Left renal cortex interstitium (tissue), 4 donors: ENCODE measurements at places on chromosomes 16 and 17. TPM values are rescaled to one million over a fixed set of nuclear protein-coding genes. Genes with fewer than 3 reads are reported as not detected.

- no peak for DNase-seq
Measured at GRCh38 chr17:17572010-17572785, 19.3 kb downstream of the PEMT start.

GRCh38 chr17:74072340-74072739, 131.1 kb upstream of the RPL38 start:
- DNase-seq: no peak

DNA sequence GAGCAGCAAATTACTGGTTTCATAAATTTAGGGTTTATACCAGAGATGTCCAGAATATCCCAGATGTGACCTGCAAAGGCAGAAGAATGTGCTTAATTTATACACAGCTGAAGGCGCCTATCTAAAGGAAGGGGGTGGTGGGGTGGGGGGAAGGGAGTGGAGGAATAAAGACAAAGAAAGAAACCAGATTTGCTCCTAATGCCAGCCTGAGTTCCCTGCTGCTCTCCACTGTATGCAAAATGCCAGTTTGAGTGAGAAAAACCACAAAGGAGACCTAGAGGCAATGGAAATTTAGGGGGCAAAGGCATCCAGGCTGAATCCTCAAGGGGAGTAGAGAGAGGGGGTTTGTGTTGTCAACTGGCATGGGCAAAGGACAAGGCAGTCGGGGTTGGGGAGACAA, 161.5 kb upstream of the TOX3 start:
- no peak for DNase-seq

DNA sequence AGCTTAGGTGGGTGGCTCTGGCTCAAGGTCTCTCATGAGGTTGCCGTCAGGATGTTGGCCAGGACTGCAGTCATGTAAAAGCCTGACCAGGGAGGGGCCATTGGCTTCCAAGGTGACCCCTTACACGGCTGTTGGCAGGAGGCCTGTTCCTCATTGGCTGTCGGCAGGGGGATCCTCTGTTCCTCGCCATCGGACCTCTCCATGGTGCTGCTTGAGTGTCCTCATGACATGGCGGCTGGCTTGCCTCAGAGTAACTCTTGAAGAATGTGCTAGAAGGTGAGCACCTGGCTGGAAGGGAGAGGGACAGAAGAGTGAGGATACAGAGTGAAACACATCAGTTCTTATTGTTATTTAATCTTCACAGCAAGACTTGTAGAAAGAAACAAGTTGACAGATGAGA, 4.7 kb upstream of the RPRML start:
- no peak for DNase-seq

GRCh38 chr16:69306031-69306430, 5.1 kb upstream of the VPS4A start:
- DNase-seq: no peak

DNA sequence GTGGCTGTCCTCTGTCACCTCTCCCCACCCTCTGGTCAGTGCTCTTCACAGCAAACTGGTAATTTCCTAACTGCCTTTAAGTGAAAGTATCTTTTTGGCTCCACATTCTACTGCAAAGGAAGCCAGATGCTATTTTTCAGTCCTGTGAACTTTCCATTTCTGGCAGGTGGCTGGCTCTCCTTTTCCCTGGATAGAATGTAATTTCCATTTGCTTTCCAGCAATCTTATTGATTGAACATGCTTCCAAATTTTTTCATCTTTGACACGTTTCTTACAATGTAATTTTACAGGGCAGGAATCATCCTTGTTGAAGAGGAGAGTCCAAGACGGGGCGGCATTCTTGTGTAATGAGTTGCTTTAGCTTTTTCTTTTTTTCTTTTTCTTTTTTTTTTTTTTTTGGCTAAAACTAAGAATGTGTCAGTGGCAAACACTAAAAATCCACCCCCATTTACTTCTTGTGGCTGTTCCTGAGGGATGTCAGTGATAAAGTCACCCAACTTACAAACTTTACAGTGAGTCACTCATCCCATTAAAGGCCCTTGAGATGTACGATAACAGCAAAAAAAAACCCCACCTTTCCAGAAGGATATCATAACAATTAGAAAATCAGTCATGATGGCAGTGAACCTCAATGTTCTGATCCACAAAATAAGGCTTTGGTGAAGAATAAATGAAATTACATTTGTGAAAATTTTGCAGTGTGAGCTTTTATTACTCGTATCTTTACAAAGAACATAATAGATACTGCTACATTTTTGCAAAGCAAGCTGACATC, 29.4 kb upstream of the PRKCA start:
- DNase-seq: no peak

- DNase-seq: no peak
Measured at GRCh38 chr17:79413611-79414010, 197.2 kb downstream of the RBFOX3 start.

DNA sequence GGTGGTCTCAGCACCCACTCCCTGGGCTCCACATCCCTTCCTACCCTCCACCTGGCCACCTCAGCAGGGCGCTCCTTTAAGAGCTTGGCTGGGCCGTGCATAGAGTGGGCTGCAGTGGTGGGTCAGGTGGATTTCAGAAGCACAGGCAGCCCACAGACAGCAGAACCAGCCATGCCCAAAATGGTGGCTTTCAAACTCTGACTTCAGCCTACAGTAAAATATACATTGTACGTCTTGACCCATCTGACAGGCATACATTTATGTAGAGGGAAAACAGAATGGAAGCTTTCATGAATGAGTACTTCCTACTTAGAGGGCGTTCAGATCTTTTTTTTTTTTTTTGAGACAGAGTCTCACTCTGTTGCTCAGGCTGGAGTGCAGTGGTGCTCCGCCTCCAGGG, 26.0 kb upstream of the LASP1NB start:
- DNase-seq: no peak

GRCh38 chr17:74250324-74250995, 23.6 kb upstream of the DNAI2 start:
- DNase-seq: no peak

DNA sequence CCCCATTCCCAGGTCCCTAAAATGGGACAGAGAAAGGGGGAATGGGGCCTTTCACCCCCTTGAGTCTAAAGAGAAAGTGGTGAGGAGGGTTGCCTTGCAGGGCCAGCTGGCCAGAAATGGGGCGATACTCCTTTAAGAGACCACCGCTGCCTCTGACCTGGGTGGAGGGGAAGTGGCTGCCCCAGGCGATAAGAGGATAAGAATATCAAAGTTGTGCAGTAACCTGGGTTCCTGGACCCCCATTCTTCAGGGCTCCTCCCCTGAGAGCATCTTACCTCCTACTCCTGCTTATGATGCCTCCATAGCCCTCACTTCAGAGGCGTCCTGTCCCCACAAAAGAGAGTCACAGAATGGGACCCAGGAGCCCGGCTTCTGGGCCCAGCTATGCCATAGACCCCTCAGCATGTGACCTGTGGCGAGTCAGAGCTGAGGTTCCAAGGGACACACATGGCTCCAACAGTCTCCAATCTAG, 5.2 kb upstream of the TSPOAP1 start:
- no peak for DNase-seq

GRCh38 chr16:85210423-85211169, 98.3 kb upstream of the CIBAR2 start:
- DNase-seq: no peak

DNA sequence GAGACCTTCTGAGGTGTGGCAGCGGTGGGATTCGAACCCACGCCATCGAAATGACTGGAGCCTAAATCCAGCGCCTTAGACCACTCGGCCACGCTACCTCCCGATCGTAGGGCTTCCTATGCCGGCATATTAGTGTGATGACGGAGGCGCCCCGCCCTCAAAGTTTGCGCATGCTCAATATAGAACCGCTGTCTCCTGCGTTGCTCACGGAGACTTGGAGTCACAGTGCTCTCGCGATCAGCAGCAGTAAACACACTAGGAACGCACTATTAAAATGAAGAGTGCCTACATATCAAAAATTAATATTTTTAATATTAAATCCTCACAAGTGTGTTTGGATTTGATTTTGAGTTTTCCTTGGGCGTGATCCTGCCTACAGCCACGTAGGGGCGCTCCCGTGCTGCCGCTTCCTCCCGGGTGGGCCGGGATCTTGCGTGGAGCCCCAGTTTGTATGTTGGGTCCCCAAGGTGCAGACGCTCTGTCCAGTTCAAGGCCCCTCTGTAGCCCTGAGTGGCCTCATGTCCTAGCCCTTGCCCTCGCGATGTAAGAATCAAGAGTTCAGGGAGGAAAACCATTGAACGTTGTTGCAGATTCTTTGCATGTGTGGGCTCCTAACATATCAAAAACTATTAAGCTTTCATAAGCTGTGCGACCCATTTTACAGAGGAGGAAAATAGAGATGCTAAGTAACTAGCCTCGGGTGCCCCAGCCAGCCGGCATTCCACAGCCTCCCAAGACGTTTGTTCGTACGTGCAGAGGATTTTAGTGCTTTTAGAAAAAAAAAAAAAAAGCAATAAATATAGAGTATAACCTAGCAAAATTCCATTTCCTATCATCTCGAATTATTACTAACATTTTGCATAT, 10.2 kb upstream of the EEF2K start:
- no peak for DNase-seq

DNA sequence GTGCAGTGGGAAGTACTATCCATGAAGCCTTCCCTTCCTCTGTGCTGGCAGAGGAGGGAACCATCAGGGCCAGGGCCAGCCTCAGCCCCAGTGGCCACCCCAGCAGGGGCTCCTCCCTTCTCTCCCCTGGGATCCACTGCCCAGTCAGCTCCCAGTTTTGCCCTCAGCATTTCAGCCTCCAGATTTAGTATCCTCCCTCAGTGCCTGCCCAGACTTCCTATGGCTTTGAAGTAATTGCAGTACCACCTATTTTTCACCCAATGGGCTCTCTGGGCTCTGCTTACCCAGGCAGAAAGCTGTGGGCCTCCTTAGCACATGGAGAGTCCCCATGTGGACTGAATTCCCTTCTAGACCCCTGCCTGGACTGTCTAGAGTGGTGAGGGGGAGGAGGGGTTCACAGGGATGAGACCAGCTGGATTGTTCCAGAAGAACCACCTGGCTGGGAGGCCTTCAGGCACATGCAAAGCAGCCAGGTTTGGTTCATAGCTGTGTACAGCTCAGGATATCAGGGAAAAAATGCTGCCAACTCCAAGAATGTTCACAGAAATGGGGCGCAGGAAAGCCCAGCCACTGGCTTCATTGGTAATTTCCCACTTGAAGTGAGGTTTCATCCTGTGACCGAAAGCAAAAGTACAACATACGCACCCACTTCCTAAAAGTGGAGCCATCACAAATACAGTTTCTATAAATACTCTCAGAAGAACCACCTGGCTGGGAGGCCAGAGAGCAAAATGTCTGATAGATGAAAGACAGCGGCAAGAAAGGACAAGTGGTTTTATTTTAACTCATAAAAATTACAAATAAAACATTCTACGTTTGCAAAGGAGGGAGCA, 15.2 kb upstream of the HERPUD1 start:
- DNase-seq: no peak

- DNase-seq: no peak
Measured at GRCh38 chr16:89020925-89021595, 44.1 kb upstream of the CBFA2T3 start.

GRCh38 chr17:42055027-42055426, 4.6 kb upstream of the C17orf113 start:
- no peak for DNase-seq

DNA sequence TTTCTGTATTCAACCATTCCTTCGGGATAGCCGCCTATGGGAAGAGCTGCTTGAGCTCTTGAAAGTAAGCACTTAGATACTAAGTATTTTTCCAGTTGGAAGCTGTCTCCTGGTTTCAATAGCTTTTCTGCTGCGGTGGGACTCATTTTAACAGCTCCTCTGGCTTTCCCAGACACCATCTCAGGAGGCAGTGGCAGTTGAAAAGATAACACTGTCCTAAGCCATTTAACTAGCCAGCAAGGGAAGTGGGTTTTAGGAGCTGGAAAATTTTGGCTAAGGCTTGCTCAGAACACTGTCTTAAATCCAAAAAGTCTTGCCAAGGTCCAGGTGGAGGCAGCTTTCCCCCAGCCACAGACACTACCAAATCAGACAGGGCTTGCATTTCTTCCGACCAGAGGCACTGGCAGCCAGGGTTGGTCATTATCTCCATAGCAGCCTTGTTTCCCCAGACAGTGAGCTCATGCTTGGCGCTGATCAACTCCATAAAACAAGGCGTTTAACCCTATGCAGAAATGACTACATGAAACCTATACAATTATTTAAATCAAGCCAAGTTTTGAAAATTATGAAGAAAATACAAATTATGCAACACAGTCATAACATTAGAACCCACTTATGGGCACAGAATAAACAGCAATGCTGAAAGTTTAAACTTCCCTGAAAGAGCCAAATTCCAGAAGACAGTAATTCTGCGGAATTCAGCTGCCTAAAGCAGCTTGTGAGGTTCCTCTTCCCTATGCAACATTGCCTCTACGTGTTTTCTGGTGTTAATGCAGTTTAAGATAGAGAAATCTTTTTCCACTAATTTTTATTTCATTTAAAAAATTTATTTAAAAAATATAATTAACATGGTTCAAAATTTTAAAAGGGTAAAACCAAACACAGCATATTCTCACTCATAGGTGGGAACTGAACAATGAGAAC, 25.0 kb downstream of the GABARAPL2 start:
- no peak for DNase-seq

DNA sequence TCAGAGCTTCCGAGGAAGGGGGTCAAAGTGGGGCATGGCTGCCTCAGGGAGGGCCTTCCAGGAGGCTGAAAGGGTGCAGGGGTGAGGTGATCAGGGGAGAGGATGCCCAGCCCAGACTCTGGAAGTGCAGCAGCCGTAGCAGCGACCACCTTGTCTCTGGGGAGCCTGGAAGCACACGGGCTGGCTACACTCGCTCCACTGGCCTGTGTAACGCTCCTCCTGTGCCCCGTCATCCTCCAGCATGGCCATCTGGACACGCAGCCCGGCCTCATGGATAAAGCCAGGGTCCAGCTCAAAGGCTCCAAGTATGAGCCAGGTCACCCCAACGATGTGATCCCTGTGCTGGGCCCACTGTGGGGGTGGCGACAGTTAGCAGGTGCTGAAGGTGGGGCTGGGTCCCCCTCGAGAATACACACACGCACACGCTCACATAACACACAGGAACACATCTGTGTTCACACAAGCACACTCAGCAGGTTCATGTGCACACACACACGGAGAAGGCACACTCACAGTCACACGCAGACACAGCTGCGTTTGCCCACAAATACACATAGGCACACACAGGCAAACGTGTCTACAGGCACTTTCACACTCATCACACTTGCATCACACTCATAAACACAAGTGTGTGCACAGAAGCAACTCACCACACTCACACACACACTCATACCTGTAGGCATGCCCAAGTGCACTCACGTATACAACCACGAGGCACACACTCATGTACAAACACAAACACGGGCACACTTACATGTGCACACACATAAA, 19.3 kb downstream of the POLR3K start:
- DNase-seq: no peak

- DNase-seq: peak; percentile 80
Measured at GRCh38 chr16:65121870-65122723, at the start of gene CDH11. Gene CDH11, minus strand, starts transcription at chr16:65122063. Its CDS starts 117,194 bp downstream, at chr16:65004869.

The C17orf113 gene
- polyA plus RNA-seq: 6.4 TPM

The KCNG4 gene
- polyA plus RNA-seq: not detected

The PPL gene
- polyA plus RNA-seq: 26.5 TPM

The OR4D1 gene
- 0.08 TPM for polyA plus RNA-seq

The KRTAP17-1 gene
- polyA plus RNA-seq: not detected

The SBK1 gene
- 27.3 TPM for polyA plus RNA-seq

The CDH5 gene
- 67.2 TPM for polyA plus RNA-seq

The CYGB gene
- polyA plus RNA-seq: 23.4 TPM

The EVI2A gene
- polyA plus RNA-seq: 1.3 TPM

The SLC5A11 gene
- 6.5 TPM for polyA plus RNA-seq
